CD4-positive, alpha-beta T cell treated with Interleukin-6 at 100 ng/mL for 8 hours (primary cell): ENCODE measurements at places on chromosomes 1 and 21.

DNA sequence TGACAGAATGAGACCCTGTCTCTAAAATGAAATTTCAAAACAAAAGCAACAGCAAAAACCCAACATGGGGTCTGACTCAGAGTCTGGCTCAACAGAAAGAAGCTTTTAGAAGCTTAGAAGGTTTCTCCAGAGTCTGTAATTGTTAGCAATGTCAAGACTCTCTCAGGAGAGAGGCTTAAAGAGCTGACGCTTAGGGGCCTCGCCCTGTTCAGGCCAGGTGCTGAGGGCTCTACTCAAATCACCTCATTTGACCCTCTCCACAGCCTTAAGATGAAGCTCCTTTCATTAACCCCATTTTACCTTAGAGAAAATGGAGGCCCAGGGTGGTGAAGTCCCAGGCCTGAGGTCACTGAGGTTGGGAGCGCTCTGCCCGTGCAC is 5.3 kb upstream of the KIF17 start:
- DNase-seq, result no peak

DNA sequence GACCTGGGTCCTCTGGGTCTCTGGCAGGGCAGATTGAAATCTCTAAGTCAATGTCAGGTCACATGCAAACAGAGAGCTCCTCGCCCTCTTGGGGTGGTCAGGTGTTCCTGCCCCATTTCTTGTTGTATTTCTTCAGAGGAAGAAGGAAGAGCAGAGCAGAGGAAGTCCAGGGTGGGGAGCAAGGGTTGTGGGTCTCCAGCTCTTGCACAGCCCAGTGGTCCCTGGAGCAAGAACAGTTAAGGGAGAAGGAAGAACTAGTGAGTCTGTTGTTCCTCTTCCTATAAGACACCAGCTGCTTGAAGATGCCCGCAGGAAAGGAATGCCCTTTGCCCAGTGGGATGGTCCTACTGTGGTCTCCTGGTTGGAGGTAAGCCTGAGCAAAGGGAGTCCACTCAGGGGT is 26.3 kb downstream of the MYOG start:
- DNase-seq, result no peak

DNA sequence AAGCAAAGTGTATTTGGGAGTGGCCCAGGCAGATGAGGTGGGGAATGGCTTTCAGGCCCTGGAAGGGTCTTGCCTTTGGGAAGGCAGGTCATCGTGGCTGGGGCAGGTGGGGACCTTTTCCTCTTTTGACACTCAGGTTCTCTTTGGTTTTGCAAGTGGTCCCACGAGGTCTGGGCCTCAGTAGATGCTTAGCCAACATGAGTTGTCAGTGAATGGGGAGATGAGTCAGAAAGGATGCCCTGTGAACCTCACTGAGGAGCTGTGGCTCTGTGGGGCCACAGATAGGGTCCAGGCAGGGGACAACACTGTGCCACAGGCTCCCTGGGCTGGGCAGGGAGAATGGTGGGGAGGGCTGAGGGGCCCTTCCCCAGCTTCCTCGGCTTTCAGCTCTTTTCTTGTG is 19.0 kb downstream of the ARHGEF10L start:
- DNase-seq, result no peak

DNA sequence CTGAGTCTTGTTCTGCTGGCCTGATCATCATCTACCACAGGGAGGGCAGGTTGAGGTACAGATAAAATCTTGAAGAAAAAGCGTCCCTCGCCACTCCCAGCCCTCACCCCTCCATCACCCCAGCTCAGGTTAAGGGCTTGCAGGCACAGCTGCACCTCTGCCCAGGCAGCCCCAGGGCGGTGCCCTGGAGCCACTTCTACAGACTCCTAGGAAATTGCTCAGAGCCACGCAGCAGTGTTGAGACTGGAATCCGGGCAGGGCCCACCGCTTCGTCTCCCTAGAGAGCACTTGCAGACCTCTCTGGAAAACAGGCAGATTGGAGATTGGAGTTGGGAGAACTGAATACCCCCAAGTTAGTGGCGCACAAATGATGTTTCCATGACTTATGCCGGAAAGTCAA is 35.3 kb downstream of the VN1R5 start:
- DNase-seq, result no peak

GRCh38 chr1:192604979-192605620 is 29.5 kb downstream of the RGS1 start:
- no peak for DNase-seq

DNA sequence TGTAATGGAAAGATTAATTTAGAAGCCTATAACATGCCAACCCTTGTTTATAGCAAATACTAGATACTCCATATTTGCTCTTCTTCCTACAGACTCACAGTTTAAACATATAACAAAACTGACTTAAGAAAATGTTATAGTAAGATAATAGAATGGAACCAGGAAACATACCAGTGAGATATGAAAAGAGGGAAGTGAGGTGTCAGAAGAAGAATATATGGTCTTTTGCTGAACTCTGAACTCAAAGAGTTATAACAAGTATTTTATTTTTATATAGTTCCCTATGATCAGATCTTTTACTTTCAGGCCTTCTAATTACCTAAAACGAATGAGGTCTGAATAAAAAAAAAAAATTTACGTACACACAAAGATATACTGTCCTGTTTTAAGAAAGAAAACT is 20.9 kb downstream of the TMED5 start:
- DNase-seq, result no peak

- no peak for DNase-seq
Measured at GRCh38 chr1:10882069-10882468, 85.6 kb upstream of the CASZ1 start.

- no peak for DNase-seq
Measured at GRCh38 chr1:65278376-65279069, 30.8 kb upstream of the DNAJC6 start.

DNA sequence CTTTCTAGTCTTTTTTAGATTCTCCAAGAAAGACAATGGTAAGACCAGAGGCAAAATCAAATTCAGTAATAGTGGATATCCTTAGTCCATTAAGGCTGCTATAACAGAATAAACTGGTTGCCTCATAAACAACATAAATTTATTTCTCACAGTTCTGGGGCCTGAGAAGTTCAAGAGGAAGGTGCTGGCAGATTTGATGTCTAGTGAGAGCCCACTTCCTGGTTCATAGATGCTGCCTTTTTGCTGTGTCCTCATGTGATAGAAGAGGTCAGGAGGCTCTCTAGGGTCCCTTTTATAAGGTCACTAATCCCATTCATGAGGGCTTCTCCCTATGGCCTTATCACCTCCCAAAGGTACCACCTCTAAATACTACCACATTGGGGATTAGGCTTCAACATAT is 31.5 kb upstream of the BTG3 start:
- no peak for DNase-seq

- no peak for DNase-seq
Measured at GRCh38 chr1:165259706-165260428, 96.6 kb downstream of the LMX1A start.

- no peak for DNase-seq
Measured at GRCh38 chr1:53361541-53361961, 33.7 kb upstream of the LRP8 start.

DNA sequence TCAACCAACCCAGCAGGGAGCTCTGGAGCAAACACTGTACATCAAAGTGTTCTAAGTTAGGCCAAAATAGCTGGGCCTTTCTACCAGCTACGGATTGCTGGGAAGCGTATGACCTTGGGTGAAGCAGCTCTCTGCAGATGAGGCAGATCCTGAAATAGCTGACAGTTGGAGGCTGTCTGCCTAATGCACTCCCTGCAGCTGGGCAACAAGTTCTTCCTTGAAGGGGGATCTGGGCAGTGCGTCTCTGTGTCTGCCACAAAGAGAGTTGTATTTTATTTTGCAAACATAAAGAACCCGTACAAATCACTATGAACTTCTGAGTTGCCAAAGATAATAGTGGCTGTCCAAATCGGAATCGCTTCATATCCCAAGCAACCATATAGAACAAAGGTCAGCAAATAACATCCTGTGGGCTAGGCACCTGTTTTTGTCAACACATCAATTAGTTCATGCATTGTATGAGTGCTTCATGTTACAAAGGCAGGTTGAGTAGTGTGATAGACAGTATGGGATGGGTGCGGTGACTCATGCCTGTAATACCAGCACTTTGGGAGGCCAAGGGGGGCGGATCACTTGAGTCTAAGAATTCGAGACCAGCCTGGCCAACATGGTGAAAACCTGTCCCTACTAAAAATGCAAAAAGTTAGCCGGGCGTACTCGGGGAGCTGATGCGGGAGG is 29.1 kb upstream of the KLF17 start:
- DNase-seq, result no peak

- DNase-seq, result no peak
Measured at GRCh38 chr1:60861961-60862567, 220.3 kb upstream of the NFIA start.

- no peak for DNase-seq
Measured at GRCh38 chr1:7264101-7264500, 478.8 kb downstream of the CAMTA1 start.

GRCh38 chr1:17765444-17766411 is 10.6 kb downstream of the ACTL8 start:
- DNase-seq, result no peak

DNA sequence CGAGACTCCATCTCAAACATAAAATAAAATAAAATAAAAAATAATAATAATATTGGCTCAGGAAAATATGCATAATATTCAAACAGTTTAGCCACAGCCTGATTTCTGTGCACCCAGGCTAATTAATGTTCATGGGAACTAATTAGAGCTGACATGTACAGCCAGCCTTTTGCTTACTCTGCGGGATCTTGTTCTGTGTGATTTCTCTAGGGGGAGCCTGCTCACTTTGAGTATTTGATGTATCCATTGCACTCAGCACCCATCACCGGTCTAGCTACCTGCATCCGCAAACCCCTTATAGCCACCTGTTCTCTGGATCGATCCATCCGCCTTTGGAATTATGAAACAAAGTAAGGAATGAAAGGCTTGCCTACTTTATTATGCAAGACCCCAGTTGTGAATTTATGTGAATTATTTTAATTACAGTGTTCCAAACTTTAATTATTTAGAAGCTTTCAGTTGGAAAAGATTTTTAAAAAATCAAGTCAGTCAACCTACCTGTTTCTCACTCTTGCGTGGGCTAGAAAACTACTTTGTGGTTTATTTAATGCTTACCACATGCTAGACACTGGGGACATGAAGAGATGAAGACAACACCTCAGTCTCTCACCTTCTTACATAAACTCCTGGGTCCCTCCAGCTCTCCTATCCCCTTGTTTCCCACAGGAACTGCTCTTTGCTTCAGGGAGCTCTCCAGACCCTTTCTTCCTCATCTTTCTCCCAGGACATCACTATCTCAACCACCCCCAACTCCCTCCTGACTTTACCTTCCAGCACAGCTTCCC is 25.4 kb downstream of the CFAP57 start:
- no peak for DNase-seq

GRCh38 chr1:44328671-44329416 is 26.2 kb downstream of the ERI3 start:
- DNase-seq, result no peak

DNA sequence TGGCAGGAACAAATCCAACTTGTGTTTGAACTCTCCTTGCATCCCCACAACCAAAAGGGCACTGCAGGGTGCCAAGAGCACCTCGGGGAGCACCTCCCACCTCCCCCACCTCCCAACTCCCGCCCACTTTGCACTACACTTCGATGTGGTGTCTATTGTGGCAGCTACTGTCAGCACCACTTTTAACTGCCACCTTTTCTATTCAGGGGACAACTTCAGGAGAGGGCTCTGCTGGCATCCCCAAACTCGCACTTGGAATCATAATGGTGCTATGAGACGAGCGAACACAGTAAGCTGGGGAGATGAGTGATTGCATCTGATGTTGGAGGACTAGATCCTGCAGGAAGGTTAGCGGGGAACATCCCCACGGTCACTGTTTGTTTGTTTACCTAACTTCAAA is 238.2 kb upstream of the PROX1 start:
- DNase-seq, result no peak

DNA sequence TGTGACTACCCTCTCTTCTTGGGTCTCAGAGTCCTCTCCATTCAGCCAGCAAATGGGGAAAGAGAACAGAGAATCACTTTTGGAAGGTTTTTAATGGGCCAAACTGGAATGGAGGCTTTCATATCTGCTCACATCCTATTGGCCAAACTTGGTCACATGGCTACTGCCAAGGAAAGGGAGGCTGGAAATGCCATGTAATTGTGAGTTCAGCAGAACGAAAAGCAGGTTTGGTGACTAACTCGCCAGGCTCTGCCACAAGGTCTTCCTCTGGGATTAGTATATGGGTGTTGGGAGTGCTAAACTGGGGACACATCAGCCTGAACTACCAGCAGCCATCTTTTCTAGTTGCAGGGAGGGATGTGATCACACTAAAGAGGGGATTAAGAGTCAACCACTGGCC is 19.2 kb downstream of the RD3 start:
- no peak for DNase-seq

- DNase-seq, result no peak
Measured at GRCh38 chr1:178954325-178954690, 71.4 kb upstream of the FAM20B start.

- DNase-seq, result no peak
Measured at GRCh38 chr1:243256590-243256989, 749 bp downstream of the SDCCAG8 start.

DNA sequence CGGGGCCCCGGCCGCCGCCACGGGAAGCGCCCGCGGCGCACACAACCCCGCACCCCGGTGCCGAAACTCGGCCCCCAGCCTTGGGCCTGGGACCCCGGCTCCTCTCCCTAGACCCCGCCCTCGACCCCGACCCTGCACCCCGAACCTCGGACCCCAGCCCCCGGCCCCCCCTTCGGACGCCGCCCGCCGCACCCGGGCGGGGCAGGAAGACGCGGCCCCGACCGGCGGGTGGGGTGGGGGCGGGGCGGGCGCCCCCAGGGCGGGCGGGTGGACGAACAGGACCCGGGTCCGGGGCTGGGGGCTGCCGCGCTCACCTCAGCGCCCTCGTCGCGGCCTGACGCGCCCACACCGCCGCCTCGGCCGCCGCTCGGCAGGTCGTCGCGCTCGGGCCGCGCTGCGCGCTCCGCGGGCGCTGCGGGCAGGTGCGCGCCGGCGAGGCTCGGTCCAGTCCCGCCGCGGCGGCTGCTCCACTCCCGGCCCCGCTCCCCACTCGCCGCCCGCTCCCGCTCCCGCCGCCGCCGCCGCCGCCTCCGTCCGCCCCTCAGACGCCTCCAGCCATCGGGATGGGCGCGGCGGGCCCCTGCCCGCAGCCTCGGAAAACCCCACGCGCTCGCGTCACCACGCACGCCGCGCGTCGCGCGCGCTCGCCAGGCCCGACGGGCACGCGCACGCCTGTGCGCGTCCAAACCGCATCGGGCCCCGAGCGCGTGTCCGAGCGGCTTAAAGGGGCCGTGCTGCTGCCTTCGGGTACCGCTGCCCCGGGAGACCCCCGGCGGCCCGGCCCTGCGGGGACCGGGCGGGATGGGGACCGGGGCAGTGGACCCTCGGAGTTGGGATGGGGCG is at the start of gene GNB1:
Gene GNB1 (minus strand): TSS at position 582 of the 843 bp plus-strand sequence. CDS start 65,634 bp downstream, outside the sequence.
- DNase-seq, result peak; percentile 82
